Adrenal gland (tissue), 19 donors: ENCODE measurements at places on chromosomes 6 and 20.

DNA sequence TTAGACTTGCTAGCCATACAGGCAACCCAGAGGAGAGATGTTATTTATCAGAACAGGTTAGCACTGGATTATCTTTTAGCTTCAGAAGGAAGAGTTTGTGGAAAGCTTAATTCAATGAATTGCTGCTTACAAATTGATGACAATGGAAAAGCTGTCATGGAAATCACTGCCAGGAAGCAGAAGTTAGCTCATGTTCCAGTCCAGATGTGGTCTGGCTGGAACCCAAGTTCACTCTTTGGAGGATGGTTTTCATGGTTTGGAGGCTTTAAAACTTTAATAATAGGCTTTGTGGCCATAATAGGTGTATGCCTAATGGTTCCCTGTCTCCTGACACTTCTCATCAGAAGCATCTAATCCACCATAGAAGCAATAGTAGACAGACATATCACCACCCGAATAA, 699.0 kb downstream of the PHF3 start:
- DNase-seq, result no peak

- no peak for DNase-seq
Measured at GRCh38 chr6:3793545-3793944, 42.0 kb upstream of the PXDC1 start.

DNA sequence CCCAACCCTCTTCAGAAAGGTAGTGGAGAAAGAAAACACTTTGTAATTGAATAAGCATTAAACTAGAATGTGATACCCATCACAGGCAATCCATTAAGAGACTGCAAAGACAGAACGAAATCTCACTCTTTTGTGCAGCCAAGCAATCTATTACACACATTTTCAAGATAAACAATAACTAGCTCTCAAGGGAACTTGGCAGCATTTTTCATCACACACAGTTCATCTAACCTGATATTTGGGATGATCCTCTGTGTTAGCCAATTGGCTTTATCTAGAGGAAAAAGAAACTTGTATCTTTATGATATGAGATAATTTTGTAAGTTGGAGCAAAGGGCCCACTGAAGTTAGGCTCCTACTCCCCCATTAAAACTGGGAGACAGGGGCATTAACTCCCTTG, 1.5 kb upstream of the GZF1 start:
- DNase-seq, result no peak

DNA sequence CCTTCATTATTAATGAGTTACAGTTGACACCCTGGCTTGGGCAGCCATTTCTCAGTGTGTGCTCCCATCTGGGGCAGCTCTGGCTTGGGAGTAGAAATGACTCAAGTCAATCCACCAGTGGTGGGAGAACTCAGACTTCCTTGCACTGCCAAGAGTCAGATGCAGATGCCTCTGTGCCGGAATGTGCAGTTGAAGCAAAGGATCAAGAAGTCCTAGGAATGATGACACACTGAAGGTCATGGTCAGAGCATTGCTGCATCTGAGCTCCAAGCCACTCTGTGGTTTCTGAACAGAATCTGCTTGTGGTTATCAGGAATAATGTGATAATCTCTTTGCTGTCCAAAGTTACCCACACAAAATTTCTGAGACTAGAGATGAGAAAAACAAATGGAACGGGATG, 19.5 kb upstream of the PAX1 start:
- DNase-seq, result no peak

- DNase-seq, result no peak
Measured at GRCh38 chr20:57856658-57857057, 146.8 kb upstream of the PMEPA1 start.

DNA sequence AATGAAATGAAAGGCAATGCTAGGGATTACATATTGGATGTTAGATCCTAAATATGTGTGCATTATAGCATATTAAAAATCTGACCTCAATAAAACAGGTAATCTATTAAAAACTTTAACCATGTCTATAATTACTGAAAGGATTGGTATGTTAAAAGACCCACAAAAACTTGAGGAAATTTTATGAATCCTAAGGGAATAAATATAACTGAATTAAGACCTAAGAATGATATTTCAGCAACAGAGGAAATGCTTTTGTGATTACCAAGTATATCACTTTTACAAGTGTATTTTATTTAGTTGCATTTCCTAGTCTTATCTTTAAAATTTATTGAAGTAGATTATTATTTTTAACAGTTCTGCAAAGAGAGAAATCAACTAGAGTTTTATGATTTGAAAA, 571.5 kb downstream of the HDGFL1 start:
- DNase-seq, result no peak

- peak; percentile 88 for DNase-seq
Measured at GRCh38 chr20:6008254-6008653, 45.6 kb downstream of the LRRN4 start.

- no peak for DNase-seq
Measured at GRCh38 chr6:36339146-36339545, 2.5 kb upstream of the BNIP5 start.
